ENCODE measurements at places on chromosomes 2 and 18.

DNA sequence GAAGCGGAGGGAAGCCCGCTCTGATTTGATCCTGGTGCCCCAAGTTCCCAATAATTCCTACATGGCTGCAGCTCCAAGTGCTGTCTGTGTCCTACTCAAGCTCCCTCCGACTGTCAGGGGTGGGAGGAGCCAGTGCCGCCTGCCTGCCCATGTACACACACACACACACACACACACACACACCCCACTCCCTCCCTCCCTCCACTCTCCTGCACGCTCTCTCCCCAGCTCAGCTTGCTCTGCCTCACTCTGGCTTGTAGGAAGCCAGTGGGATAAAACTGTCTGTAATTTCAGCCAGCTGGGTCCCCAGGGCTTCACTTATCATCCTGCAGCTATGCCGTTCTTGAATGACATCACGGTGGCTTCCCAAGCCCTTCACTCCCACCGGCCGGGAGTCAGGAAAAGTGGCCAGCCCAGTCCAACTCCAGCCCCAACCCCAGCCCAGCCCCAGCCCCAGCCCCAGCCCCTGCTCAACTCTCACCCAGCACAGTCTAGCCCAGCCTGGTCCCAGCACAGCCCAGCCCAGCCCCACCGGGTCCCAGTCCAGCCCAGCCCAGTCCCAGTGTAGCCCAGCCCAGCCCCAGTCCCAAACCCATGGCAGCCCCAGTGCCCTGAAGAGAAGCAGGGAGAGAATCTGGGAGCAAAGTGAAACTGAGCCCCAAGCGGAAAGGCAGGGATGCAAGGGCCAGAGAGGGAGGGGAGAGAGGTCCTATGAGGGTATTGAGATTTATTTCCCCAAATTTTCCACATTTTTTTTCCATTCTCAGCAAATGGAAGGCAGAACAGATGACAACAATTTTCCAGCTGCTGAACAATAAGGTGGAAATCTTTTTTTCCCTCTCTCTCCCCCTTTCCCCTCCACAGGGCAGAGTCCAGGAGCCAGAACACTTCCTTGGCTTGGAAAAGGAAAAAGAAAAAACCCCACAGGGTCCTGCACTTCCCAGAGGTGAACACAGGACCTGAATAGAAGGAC is 144.0 kb downstream of the TNS1 start:
- DNase-seq, result no peak

GRCh38 chr2:202114291-202114690 is 41.2 kb downstream of the KIAA2012 start:
- DNase-seq, result no peak

DNA sequence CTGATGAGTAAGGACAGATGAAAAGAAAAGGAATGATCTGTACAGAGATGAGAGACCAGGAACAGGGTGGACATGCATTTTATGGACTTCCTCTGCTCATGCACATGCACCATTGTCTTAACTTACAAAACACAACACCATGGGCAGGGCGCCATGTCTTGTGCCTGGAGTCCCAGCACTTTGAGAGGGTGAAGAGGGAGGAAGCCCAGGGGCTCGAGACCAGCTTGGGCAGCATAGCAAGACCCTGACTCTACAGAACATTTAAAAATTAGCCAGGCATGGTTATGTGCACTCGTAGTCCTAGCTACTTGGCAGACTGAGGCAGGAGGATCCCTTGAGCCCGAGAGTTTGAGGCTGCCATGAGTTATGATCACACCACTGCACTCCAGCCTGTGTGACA is 86.9 kb downstream of the ZFP36L2 start:
- DNase-seq, result no peak

GRCh38 chr2:161217597-161218185 is 57.5 kb downstream of the TANK start:
- no peak for DNase-seq

DNA sequence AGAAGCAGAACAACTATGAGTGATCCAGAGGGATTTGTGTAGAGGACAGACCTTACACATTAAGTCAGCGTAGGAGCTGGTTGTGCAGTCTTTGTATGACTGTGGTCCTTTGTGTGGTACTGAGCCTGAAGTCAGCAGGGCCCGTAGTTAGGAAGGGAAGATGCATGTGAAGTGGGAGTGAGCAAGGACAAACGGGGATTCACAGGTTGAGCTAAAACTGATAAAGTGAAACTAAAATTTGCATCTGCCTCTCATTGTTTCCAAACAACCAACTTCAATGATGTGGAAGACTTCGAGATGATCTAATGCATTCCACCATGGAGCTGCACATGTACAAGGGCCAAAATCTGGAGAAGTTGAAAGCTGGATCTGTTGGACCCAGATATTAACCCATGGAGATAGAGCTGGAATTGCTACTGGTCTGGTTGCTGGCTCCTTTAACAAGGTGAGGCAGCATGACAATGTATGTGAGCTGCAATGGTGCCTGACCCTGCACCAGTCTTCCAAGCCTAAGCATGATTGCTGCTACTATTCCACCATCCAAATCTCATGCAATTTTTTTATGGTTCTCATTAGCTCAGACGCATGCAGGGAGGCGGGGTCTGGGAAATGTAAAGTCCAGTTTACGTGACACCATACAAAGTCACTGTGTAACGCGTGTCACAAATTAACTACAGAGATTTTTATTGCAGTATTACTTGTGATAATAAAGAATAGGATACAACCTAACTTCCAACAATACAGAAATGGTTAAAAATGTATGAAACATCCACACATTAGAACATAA is 12.1 kb upstream of the CYBRD1 start:
- no peak for DNase-seq

GRCh38 chr18:52636536-52636935 is 296.5 kb downstream of the DCC start:
- DNase-seq, result no peak

- no peak for DNase-seq
Observed at GRCh38 chr18:11784674-11785304, 66.4 kb upstream of the CHMP1B start.

GRCh38 chr2:3628241-3628679 is 29.7 kb upstream of the ALLC start:
- no peak for DNase-seq

DNA sequence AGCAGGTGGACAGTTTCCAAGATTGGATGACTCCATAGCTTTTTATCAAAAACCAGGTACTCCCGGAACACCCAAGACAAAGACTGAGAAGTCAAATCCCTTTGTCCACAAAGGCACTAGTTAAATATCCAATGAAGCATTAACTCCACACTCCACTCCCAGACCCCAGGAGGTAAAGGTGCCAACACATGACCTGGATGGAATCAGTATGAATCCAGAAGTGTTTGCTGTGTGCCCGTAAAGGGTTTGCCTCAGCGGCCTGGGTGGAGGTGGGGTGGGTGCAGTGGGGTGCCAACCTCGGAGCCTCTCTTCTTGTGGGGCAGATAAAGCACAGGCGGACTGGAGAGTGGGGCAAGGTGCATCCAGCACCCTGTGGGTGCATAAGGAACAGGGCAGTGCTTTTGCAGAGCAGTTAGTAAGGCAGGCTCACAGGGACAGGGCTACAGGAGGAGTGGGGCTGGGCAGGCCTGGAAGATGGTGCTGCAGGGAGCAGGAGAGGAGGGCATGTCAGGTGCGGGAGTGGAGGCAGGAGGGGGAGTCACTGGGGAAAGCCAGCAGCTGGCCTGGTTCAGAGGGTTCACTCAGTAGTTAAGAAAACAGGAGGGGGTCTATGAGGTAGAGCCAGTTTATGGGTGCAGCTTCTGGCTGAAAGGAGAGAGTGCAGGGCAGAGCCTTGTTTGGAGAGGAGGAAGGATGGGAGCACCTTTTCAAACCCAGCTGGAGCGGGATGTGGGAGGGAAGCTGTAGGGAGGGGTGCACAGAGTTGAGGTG is 208.4 kb upstream of the SMAD2 start:
- DNase-seq, result no peak

DNA sequence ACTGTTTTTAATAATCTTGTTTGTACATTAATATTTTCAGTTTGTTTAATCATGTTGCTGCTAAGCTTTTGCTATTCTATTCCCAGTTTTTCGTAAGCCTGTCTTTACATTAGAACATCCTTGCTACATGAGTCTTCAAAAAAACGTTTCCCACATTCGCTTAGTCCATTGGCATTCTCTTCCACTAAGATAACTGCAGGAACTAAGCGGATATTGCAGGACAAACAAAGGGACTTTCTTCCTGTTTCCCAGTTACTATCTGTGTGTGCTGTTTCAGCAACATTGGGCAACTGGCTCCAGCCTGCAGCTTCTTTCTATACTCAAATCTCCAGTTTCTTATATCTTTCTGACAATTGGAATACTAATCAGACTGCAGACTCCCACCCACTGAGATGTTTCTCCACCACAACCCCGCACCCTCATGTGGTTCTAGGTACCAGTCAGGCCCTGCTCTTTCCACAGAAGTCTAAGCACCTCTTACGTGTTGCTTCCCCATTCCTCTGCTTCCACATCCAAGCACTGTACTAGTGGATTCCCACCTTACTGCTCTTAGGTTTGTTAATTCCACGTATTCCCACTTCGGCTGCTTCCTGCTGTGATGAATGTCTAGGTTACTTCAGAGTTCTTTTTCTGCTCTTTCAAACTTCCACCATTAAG is 420.3 kb downstream of the LRRTM4 start:
- DNase-seq, result no peak

GRCh38 chr2:46229134-46230063 is 67.8 kb upstream of the EPAS1 start:
- no peak for DNase-seq

DNA sequence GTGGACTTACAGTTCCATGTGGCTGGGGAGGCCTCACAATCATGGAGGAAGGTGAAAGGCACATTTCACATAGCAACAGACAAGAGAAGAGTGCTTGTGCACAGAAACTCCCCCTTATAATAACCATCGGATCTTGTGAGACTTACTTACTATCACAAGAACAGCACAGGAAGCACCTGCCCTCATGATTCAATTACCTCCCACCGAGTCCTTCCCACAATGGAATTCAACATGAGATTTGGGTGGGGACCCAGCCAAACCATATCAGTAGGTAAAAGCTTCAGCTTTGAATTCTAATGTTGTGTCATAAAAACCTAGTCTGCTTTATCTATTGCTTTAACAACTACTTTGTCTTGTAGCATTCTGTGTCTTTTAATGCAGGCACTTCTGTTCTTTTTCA is 140.4 kb upstream of the PIK3C3 start:
- DNase-seq, result no peak

DNA sequence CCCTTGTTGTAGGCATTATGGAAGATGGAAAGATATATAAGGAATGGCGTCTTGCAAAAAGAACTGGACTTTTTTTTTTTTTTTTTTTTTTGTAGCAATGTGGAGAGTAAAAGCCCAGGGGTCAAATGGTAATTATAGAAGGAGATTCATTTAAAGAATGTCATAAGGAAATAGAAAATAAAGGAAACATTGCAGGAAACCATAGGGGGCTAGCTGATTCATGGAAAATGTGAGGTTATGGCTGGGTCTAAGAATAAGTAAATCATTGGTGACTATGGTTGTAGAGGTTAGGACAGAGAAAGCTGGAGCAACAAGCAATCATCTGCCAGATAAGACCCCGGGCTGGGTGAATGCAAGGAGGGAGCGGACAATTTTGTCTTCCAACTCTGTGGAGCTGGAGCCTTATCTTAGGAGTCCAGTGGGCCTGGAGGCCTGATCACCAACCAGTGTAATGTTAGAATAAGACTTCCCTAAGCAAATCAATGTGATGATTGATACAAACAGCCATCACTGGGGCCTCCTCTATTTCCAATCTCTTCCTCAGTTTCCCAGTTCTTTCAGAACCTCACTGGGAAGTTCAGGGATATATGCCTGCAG is 201.2 kb upstream of the TNP1 start:
- DNase-seq, result no peak

DNA sequence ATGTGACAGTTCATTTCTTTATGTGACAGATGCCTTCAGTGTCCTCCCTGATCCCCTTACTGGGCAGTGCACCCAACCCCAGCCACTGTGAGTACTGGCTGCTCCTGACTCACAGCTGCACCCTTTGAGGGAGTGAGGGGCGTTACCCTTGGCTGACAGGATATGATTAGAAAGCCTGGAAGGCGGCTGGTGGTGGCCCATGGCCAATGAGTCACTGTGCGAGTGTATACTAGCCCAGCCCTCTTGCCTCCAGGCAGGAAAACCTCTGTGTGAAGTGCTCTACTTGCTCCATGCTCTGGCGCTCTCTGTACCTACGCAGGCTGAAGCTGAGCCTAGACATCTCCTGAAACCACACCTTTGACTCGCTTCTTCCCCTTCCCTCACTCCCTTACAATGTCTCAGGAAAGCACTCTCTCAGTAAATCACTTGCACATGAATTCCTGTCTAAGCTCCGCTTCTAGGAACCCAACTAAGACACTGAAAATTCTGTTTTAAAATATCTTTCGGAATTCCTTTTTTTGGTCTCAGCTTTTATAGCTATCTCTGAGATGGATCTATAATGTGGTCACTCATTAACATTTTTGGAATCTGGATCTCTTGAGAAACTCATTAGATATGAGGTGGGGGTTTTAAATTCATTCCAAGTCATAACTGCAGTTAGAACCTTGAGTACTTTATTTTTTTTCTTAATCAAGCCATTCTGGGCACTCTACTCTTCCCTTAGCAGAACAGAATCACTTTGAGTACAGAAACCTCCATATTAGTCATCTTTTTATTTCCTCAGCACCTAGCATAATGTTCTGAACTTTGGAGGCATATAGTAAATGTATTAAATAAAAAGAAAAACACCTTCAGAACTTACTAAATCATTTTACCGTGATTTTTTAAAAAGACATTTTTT is 25.3 kb upstream of the STAM2 start:
- DNase-seq, result no peak

- DNase-seq, result no peak
Observed at GRCh38 chr18:49531678-49532153, 30.1 kb upstream of the LIPG start.

GRCh38 chr2:201118961-201119854 is 3.2 kb downstream of the CFLAR start:
- DNase-seq, result no peak

DNA sequence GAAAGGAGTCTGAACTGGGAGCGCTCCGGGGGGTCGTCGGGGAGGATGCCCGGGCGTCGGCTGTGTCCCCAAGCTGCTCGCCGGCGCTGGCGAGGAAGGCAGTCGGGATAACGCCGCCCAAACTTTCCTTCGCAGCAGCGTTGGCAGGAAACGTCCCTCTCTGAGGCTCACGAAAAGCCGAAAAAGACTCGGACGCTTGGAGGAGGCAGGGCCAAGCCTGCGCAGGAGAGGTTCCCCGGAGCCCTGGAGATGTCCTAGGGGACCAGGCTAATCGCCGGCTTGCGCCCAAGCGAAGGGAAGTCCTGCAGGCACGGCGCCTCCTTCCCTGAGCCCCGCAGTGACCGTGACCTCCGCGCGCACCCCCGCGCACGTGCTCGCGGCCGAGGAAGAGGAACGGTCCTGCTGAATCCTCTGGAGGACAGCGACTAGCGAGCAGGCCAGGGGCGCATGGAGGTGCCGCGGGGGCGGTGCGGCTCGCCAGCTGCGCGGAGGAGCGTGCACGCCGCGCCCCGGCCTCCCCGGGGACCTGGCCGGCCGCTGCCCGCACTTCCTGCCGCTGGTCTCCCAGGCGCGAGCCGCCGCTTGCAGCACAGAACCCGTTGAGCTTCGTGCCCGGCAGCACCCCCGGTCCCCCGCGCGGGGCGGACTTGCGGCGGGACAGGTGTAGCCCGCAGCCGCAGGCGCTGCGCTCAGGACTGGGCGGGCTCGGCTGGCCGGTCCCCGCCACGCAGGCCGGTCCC is at the start of gene SH3RF3:
Gene SH3RF3, plus strand, starts transcription at position 590 of the 740 bp plus-strand sequence.
- DNase-seq, result no peak

GRCh38 chr18:49241852-49242251 is 218.6 kb downstream of the DYM start:
- DNase-seq, result no peak
